ENCODE measurements at places on chromosomes 3 and 15.

GRCh38 chr15:68272721-68273271 lies 4.7 kb upstream of the FEM1B start:
- no peak for DNase-seq

- no peak for DNase-seq
These were observed 55.5 kb upstream of the PLXNA1 start for GRCh38 chr3:126927401-126927750.

DNA sequence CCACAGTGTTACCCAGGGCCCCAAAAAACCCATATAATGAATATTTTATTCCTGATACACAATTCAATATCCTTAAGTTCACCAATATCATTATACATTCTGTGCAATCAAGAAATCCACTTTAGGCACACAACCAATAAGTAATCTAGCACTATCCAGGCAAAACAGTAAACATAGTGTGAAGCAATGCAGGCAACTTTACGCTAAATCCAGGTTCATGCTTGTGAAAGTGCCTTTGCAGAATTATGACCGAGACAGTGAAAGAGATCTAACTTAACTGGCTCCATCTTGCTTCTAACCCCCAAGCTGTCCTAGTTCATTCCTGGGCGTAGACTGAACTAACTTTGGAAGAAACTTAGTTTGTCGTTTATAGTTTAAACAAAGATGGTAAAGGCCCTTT lies 34.2 kb upstream of the INO80 start:
- no peak for DNase-seq

- no peak for DNase-seq
These were observed 81.6 kb downstream of the OCA2 start for GRCh38 chr15:28017423-28017924.

DNA sequence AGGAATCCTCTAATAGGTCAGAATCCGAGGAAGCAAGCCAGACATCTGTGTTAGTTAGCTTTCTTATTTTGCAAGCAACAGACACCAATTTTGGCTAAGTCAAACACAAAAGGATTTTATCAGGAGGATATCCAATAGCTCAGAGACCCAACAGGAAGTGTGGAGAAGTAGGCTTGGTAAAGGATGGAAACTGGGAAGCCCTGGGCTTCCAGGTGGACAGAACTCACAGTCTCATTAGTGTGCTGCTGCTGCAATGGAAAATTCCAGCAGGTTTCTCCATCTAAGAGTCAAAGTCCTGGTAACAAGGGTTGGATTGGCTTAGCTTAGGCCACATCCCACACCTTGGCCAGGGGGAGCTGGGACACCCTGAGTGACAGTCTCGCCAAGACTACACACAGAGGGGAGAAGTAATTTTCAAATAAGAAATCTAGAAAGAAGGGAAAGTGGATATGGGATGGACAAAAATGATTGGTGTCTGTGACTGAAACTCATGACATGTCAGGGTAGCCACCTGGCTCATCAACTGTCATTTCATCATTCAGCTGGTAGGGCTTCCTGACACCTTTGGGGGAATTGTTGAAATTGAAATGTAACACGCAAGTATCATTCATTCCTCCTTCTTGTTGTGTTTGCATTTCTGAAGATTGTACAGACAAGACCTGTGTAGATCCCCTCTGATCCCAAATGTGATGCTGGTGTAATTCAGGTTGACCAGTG lies 158.6 kb downstream of the THSD4 start:
- no peak for DNase-seq

GRCh38 chr3:22937536-22937935 lies 265.6 kb upstream of the UBE2E2 start:
- DNase-seq, result no peak

- DNase-seq, result no peak
These were observed 2.5 kb downstream of the MOBP start for GRCh38 chr3:39469945-39470344.

DNA sequence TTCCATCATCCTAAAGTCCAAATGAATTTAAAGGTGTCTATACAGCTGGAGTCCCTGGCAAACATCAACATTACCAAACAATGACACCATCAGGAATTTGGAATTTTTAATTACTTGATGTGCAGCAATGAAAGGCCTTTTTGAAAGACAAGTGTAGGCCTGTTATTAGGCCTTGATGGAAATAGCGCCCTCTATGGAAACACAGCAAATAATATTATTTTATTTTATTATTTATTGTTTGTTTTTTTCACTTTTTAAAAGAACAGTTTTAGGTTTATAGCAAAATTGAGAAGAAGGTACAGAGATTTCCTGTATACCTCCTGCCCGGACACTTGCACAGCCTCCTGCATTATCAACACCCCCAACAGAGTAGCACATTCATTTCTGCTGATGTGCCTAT lies 18.1 kb upstream of the OR5AC2 start:
- no peak for DNase-seq

DNA sequence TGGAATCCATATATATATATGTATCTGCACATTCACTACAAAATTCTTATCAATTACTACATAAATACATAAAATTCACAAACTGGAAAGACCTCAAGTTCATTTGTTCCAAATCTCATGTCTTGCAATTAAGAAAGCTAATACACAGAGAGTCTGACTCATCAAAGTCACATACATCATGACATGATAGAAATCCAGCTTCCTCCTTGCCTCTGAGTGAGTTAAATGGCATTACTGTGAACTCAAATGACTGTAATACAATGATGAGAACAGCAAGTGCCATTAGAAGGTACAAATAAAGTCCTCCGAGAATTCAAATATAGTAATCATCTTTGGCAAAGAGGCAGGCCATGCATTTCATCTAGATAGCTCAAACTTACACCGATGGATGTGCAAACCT lies 55.1 kb upstream of the AGTR1 start:
- DNase-seq, result no peak

- DNase-seq, result no peak
These were observed 246.1 kb upstream of the RASGRP1 start for GRCh38 chr15:38810686-38811085.

- DNase-seq, result no peak
These were observed 276.5 kb upstream of the P2RY1 start for GRCh38 chr3:152558386-152558785.

- DNase-seq, result no peak
These were observed 137.2 kb upstream of the CBLB start for GRCh38 chr3:106006001-106006400.

GRCh38 chr3:161199926-161200325 lies 21.2 kb upstream of the NMD3 start:
- DNase-seq, result no peak

GRCh38 chr15:80779658-80780415 lies 667 bp downstream of the CEMIP start:
- peak; percentile 26 for DNase-seq

DNA sequence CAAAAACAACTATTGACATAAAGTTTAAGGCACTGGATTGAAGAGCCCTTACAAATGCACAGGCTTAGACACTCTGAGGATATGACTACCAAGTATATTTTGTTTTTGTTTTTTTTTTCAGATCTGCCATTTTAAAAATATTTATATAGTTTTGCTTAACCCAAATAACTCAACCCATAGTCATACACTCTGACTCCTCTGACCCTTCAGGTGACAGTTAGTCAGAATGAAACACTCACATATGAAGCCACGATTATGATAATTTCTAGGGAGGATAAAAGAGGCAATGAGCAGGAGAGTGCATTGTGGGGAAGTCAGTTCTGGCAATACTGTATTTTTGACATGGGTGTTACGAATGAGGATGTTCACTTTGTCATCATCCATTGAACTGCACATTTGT lies 774.7 kb downstream of the MECOM start:
- no peak for DNase-seq

GRCh38 chr3:30657914-30658313 lies 51.5 kb downstream of the TGFBR2 start:
- DNase-seq, result no peak

GRCh38 chr15:59685737-59686297 lies 3.3 kb downstream of the BNIP2 start:
- DNase-seq, result no peak

DNA sequence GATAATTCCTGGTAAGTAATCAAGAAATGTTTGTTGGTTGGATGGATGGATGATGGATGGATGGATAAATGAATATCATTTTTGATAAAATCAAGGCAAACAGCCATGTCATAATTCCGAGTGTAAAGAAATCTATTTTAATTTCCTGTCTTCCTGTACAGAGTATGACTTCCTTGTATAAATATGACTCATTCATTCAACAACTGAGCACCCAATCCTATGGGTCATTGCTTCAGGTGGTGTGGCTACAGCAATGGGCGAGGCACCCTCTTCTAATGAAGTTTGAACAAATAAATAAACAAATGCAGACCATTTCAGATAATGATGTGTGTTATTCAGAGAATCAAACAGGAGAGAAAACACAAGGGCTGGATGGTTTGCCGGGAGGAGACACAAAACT lies 198.7 kb downstream of the TNIK start:
- no peak for DNase-seq

- DNase-seq, result no peak
These were observed 68.8 kb upstream of the ATP2B2 start for GRCh38 chr3:10574101-10574620.

- DNase-seq, result no peak
These were observed 29.5 kb downstream of the SLCO3A1 start for GRCh38 chr15:91882858-91883586.

DNA sequence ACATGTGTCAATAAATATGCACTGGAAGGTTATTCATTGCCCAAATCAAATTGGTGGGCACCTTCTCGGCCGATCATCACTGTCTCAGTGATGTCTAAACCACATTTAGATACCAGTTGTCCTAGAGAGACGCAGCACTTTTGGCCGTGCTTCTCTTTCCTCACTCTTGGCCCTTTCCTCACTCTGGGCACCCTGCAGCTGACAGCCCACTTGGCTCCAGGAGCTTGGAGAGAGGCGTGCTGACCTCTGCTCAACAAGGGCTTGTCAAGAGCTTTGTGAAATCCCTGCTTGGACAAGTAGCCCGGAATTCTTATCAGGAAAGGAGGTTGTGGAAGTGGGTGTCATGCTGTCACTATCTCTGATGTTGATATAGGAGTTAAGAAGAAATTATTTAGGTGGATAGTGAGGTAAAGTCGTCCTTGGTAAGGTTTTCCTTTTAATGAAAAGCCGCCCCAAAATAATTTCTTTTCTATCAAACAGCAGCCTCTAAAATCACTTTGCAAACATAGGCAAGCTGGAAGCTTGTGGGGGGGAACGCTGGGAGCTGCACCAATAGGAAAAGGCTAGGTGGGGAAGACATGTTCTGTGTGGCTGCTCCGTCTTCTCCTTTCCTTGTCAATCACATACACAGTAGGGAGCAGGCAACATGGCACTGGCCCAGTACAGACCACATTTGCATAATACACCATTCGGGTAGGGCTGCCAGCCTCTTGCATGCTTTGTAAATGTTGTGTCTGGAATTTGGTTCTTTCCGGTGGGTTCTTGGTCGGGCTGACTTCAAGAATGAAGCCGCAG lies 126.8 kb upstream of the UBE3A start:
- no peak for DNase-seq

- no peak for DNase-seq
These were observed 311.5 kb downstream of the RORA start for GRCh38 chr15:60917461-60918145.

DNA sequence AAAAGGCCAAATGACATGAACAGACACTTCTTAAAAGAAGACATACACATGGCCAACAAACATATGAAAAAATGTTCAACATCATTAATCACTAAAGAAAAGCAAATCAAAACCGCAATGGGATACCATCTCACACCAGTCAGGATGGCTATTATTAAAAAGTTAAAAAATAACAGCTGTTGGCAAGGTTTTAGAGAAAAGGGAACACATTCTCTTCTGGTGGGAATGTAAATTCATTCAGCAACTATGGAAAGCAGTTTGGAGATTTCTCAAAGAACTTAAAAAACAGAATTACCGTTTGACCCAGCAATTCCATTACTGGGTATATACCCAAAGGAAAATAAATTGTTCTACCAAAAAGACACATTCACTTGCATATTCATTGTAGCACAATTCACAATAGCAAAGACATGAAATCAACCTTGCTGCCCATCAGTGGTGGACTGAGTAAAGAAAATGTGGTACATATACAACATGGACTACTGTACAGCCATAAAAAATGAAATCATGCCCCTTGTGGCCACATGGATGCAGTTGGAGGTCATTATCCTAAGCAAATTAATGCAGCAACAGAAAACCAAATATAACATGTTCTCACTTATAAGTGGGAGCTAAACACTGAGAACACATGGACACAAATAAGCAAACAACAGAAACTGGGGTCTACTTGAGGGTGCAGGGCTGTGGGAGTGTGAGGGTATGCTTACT lies 190.7 kb upstream of the MCTP2 start:
- no peak for DNase-seq

DNA sequence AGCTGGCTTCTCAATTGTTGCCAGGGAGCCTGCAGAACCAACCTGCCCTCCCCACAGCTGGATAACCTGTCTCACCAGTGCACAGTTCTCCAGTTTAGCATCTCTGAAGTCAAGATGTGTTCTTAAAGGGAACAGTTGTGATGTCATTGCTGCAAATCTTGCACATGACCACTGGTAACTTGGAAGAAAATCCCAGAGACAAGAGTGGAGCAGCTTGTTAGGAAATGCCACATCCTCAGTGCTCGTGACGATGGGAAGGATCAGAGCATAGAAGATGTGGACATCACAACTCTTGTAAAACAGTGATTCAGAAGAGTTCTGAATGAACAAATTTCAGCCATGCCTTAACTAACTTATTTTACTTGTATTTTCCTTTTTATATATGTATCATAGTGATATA lies 36.1 kb upstream of the LIMD1 start:
- no peak for DNase-seq

GRCh38 chr3:24111711-24112110 lies 166.6 kb downstream of the NR1D2 start:
- no peak for DNase-seq

GRCh38 chr3:44050101-44050500 lies 191.6 kb upstream of the TOPAZ1 start:
- DNase-seq, result no peak

DNA sequence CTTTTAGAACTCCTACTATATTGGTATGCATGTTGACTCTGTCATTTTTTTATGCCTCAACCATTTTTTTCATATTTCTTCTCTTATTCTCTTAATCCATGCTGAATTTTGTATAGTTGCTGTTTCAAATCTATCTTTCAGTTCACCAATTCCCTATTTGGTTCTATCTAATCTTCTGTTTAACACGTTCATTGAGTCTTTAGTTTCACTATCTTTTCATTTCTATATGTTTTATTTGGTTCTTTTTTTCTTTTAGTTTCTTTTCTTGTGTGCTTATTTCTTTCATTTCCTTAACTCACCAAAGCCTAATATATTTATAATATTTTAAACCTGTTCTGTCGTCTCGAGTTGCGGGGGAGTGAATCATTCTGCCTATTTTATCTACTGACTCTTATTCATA lies 8.0 kb downstream of the AQP9 start:
- DNase-seq, result no peak

- DNase-seq, result no peak
These were observed 52.4 kb downstream of the TNIK start for GRCh38 chr3:171407759-171408158.

All from NCI-H1105 treated with DMSO at 0.1 percent for 48 hours (cell line).